ENCODE measurements at places on chromosomes 3 and 15.
A peak's percentile ranks its signal among the peaks of the same experiment; 100 is the strongest.

DNA sequence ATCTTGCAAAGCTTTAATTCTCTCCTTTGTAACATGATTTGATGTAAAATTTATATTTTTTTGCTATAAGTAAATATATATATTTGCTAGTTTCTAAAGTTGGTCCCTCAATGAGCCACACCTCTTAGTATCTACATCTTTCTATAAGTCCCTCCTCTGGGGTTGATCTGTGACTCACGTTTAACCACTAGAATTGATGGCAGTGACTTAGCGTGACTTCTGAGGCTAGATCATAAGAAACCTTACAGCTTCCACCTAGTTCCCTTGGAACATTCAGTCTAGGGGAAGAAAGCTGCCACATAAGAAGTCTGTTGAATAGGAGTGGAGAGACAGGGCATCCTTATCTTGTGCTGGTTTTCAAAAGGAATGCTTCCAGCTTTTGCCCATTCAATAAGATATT lies 56.6 kb upstream of the TNIK start:
- DNase-seq, result no peak

DNA sequence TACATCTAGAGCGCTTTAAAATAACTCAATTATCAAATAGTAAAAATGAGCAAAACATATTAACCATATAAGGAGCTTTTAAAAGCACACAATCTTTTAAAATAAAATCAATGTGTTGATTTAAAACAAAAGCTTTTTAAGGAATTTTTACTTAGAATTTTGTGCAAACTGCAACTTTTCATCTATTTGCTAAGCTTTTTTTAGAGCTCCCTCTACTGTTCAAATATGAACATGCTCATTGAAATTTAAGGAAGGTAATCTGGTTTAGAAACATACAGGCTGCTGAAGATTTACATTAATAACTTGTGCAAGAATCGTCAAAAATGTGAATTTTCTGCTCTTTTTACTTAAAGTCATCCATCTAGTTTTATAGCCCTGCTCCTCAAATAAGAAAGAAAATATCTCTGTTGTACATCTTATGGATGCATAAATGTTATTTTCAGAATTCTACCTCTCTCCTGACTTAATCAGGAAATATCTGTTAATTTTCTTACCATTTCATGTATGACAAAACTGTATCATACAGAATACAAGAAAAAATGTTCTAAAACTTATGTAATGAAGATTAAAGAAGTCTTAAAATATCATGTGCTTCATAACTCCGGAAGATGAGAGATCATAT lies 469.4 kb upstream of the ROBO2 start:
- no peak for DNase-seq

DNA sequence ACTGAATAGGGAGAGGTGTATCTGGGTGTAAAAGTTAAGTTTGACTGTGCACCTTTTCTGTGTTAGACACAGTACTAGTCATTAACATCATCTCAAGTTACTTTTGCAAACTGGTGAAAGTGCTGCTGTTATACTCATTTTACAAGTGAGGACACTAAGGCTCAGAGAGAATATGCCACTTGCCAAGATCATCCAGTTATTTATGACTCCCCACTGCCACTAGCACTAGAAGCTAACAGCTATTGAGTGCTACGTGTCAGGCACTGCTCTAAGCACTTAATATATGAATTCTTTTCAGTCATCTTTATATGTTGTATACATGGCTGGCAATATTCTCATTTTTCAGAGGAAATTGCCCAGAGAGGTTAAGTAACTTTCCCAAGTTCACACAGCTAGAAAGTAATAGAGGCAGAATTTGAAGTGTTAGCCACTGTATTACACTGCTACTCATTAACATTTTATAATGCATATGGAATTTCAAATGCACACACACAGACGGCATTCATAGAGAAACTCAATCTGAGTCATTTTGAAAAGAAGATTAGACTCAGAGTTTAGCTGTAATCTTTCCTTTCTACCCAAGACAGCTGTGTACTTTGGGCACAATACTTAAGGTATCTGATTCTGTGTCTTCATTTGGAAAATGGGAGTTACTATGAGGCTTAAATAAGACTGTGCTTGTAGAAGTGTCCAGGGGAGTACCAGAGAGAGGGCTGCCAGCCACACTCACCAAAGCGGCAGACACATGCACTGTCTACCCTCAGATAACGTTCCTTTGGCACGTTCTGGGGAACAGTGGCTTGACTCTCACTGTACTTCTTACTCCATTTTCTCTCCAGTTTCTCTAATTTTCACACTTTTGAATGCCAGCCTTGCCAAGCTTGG lies 1.3 kb upstream of the MASP1 start:
- DNase-seq, result no peak

- peak; percentile 41 for DNase-seq
Observed at GRCh38 chr3:141425523-141426233, 57.4 kb downstream of the ZBTB38 start.

DNA sequence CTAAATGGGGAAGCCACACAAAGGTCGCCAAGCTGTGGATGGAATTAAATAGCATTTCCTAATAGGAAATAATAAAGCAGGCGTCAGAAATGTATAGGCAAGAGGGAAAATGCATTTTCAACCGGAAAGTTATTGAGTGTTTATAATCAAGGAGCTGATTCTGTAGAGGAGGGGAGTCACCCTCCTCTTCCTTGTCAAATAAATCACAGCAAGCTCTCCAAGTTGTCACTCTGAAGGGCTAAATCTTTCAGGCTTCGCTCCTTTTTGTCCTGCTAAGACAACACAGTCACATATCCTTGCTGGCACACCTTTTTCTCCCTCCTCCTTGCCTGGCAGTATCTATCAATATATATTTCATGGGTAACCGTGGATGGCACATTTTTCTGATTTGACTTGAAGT lies 338.4 kb downstream of the SATB1 start:
- DNase-seq, result no peak

GRCh38 chr3:55751730-55752129 lies 264.6 kb upstream of the WNT5A start:
- no peak for DNase-seq
